Vagina (tissue), 2 donors: ENCODE measurements at places on chromosomes 2 and 18.
A peak's percentile ranks its signal among the peaks of the same experiment; 100 is the strongest.

GRCh38 chr2:120516679-120517314 is 170.9 kb downstream of the INHBB start:
- no peak for DNase-seq
- H3K4me1 ChIP-seq, result no peaks in the 10 kb centered on the region
- no peak overlapping the region for H3K27ac ChIP-seq

DNA sequence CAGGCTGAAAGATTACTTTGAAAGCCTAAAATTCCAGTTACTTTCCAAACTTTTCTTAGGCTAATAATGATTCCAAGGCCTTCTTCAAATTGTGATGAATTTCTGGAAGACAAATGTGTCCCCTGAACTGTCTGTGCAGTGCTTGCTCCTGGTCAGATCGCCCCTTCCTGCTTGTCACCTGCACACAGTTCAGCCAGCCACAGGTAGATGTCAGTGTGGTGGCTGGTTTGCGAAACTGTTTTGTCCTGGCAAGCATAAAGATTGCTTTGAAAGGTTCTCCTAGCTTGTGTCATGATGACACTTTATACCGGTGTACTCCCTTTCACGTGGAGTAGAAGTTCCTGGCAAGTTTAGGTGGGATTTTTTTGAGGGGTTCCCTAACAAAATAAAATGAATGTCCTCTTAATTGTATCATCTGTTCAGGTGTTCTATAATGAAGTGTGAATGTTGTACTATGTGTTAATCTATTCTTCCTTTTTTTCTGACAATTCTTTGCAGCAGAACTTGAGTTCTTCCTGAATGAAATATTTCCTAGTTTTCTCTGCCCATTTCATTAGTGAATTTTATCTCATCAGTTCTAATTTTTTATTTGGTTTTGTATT is 298.8 kb downstream of the ZNF407 start:
- H3K4me3 ChIP-seq, result no peak overlapping the region
- no peak overlapping the region for H3K27ac ChIP-seq
- DNase-seq, result no peak

GRCh38 chr2:176321916-176322315 is 52.7 kb downstream of the MTX2 start:
- H3K4me3 ChIP-seq, result no peak overlapping the region
- no peaks in the 10 kb centered on the region for H3K36me3 ChIP-seq
- DNase-seq, result no peak

DNA sequence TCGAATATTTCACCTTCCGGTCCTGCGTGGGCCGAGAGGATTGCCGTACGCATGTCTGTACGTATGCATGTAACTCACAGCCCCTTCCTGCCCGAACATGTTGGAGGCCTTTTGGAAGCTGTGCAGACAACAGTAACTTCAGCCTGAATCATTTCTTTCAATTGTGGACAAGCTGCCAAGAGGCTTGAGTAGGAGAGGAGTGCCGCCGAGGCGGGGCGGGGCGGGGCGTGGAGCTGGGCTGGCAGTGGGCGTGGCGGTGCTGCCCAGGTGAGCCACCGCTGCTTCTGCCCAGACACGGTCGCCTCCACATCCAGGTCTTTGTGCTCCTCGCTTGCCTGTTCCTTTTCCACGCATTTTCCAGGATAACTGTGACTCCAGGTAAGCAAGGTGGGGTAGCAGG is at the start of gene SERPINB5:
TSS of gene SERPINB5 (plus strand) at position 291 of the 400 bp plus-strand sequence. CDS start 7,471 bp downstream, outside the sequence.
- H3K4me1 ChIP-seq, result no peaks in the 10 kb centered on the region
- no peaks in the 10 kb centered on the region for H3K36me3 ChIP-seq
- H3K4me3 ChIP-seq, result peak within 1 kb of the TSS; percentile 10
- peak; percentile 94 for DNase-seq
- H3K27me3 ChIP-seq, result no peaks in the 10 kb centered on the region

DNA sequence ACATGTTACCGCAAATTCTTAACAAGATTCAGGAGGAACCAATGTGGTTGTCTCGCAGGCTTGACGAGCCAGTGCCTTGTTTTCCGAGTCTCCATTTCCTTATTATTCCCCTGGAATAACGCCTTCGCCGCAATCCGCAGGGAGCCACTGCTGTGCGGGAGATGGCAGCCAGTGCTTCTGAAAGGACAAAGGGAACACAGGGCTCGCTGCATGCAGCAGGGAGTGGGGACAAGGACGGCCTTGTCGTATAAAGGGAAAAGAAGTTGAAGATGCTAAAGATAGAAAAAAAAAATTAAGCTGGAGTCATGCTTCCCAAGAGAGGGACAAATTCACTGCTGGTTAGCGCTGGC is 221.4 kb downstream of the NDUFA10 start:
- no peaks in the 10 kb centered on the region for H3K4me1 ChIP-seq
- peak; percentile 58 for DNase-seq
- H3K27ac ChIP-seq, result no peak overlapping the region
- no peaks in the 10 kb centered on the region for H3K36me3 ChIP-seq

GRCh38 chr2:142190805-142191204 is 60.0 kb upstream of the LRP1B start:
- no peak for DNase-seq
- no peaks in the 10 kb centered on the region for H3K27me3 ChIP-seq
- H3K36me3 ChIP-seq, result no peaks in the 10 kb centered on the region
- H3K27ac ChIP-seq, result no peak overlapping the region
- no peak overlapping the region for H3K4me3 ChIP-seq

DNA sequence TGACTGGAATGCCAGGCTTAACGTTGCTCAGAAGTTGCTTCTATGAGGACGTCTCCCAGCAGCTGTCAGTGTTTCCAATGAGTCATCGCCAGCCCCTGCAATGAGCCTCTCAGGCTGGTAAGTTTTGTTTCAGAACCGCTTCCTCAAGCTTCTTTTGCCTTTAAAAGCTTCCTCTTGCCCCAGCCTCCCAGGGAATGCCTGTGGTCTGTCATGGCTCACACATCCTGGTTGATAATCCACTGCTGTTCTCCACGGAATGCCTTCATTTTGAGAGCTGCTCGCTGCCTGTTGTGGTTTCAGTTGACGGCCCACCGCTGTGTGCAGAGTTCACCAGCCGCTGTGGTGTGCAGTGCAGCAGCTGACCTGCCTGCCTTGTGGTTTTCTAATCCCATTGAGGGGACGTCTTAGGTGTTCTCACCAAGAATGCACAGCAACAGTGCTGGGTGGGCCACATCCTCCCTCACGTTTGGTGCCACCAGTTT is 96.4 kb downstream of the RTP5 start:
- H3K27me3 ChIP-seq, result no peaks in the 10 kb centered on the region
- H3K36me3 ChIP-seq, result no peaks in the 10 kb centered on the region

DNA sequence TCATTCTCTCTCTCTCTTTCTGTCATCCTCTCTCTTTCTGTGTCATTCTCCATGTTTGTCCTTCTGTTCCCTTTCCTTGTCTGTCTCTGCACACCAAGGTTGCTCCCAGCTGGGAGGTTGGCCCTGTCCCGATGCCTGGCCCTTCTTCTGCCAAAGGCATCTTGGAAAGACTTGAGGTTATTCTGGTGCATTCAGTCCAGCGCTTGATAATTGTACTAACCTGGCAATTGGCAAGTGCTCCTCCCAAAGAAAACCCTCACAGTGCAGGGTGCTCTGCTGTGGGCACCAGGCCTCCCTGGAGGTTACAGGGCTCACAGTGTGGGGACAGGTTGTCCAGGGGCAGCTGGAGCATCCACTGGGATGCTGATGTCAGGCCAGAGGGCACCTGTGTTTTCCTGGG is 95.4 kb downstream of the GLI2 start:
- no peaks in the 10 kb centered on the region for H3K27me3 ChIP-seq
- DNase-seq, result no peak
- no peak overlapping the region for H3K4me3 ChIP-seq
- H3K36me3 ChIP-seq, result no peaks in the 10 kb centered on the region

- H3K4me1 ChIP-seq, result no peaks in the 10 kb centered on the region
- no peaks in the 10 kb centered on the region for H3K27me3 ChIP-seq
- DNase-seq, result no peak
- peak within 1 kb of the TSS; percentile 43 for H3K4me3 ChIP-seq
These were observed at the start of gene CHST9 for GRCh38 chr18:27185025-27185763. Gene CHST9 (minus strand): TSS chr18:27185308. CDS start chr18:27142809, 42,499 bp downstream.

- H3K4me1 ChIP-seq, result no peaks in the 10 kb centered on the region
- DNase-seq, result no peak
- H3K27ac ChIP-seq, result no peak overlapping the region
- no peaks in the 10 kb centered on the region for H3K27me3 ChIP-seq
- no peak overlapping the region for H3K4me3 ChIP-seq
These were observed 44.2 kb upstream of the AQP4 start for GRCh38 chr18:26909599-26910290.

- H3K27me3 ChIP-seq, result no peaks in the 10 kb centered on the region
- no peak overlapping the region for H3K4me3 ChIP-seq
- no peaks in the 10 kb centered on the region for H3K36me3 ChIP-seq
- H3K27ac ChIP-seq, result no peak overlapping the region
- H3K4me1 ChIP-seq, result peaks cover 11% of the 10 kb centered on the region
These were observed 14.4 kb upstream of the GPR17 start for GRCh38 chr2:127631541-127631996.

DNA sequence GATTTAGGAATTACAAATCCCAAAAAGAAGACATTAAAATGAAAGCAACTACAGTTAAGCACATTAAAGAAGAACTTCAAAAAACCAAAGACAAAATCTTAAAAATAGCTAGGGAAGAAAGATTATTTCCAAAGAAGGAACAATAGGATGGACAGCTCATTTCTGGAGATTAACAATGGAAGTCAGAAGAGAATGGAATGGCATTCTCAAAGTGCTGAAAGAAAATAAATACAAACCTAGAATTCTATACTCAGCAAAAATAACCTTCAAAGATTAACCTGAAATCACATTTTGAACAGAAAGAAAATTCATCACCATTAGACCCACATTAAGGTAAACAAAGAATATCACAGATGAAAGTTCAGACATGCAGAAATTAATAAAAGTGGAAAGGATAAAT is 229.2 kb downstream of the HDAC4 start:
- no peaks in the 10 kb centered on the region for H3K27me3 ChIP-seq
- H3K36me3 ChIP-seq, result peaks cover 23% of the 10 kb centered on the region
- no peak overlapping the region for H3K4me3 ChIP-seq

GRCh38 chr2:241163601-241164118 is 13.4 kb downstream of the PPP1R7 start:
- H3K27ac ChIP-seq, result no peak overlapping the region
- no peaks in the 10 kb centered on the region for H3K36me3 ChIP-seq
- no peak for DNase-seq
- H3K4me1 ChIP-seq, result peaks cover 19% of the 10 kb centered on the region
- no peaks in the 10 kb centered on the region for H3K27me3 ChIP-seq

DNA sequence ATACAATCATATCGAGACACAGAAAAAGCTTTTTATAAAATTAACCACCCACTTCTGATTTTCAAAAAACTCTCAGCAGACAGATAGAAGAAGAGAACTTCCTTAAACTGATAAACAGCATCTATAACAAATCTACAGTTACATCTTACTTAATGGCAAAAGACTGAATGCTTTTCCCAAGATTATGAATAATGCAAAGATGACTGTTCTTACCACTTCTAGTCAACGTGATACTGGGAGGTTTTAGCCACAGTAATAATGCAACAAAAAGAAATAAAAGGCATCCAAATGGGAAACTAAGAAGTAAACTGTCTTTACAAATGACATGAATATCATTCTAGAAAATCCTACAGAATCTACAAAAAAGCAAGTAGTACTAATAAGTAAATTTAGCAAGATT is 58.0 kb upstream of the TMEM247 start:
- H3K27ac ChIP-seq, result no peak overlapping the region
- no peaks in the 10 kb centered on the region for H3K4me1 ChIP-seq
- DNase-seq, result no peak
- no peak overlapping the region for H3K4me3 ChIP-seq

- no peak for DNase-seq
- H3K27me3 ChIP-seq, result no peaks in the 10 kb centered on the region
- H3K4me3 ChIP-seq, result no peak overlapping the region
- no peaks in the 10 kb centered on the region for H3K36me3 ChIP-seq
- no peaks in the 10 kb centered on the region for H3K4me1 ChIP-seq
These were observed 479.8 kb downstream of the NUP35 start for GRCh38 chr2:183604065-183604464.

GRCh38 chr2:225073198-225073597 is 30.9 kb upstream of the DOCK10 start:
- H3K36me3 ChIP-seq, result no peaks in the 10 kb centered on the region
- H3K27ac ChIP-seq, result no peak overlapping the region
- no peak for DNase-seq
- no peaks in the 10 kb centered on the region for H3K4me1 ChIP-seq

DNA sequence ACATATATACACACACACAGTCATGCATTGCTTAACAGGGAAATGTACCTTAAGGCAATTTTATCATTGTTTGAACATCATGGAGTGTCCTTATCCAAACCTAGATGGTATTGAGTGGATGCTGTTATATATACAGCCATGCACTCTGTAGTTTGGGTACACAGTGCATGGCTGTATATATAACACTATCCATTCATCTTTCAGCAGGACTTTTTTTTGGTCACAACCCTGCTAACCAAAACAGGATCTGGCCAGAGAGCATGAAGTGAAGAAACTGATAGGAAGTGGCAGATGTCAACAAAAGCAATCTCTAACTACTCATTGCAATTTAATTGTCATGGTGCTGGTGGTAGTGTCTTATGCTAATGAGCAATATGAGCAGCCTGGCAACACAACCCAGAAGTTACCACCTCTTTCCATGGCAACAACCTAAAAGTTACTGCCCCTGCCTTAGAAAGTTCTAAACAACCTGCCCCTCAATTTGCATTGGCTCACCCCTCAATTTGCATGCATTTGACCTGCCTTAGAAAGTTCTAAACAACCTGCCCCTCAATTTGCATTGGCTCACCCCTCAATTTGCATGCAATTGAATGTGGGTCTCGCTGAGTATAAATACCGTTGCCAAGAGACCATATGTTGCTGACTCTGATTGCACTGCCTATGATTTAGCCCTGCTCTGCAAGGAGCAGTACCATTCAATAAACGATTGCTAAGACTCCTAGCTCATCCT is 434.9 kb downstream of the DSEL start:
- no peak for DNase-seq
- H3K27ac ChIP-seq, result no peak overlapping the region
- no peaks in the 10 kb centered on the region for H3K36me3 ChIP-seq
- no peak overlapping the region for H3K4me3 ChIP-seq
- H3K27me3 ChIP-seq, result no peaks in the 10 kb centered on the region

GRCh38 chr2:12587729-12588522 is 128.8 kb upstream of the TRIB2 start:
- no peaks in the 10 kb centered on the region for H3K36me3 ChIP-seq
- no peak overlapping the region for H3K27ac ChIP-seq
- no peak overlapping the region for H3K4me3 ChIP-seq
- DNase-seq, result no peak

- H3K36me3 ChIP-seq, result no peaks in the 10 kb centered on the region
- no peak overlapping the region for H3K27ac ChIP-seq
- no peak overlapping the region for H3K4me3 ChIP-seq
- no peak for DNase-seq
- no peaks in the 10 kb centered on the region for H3K4me1 ChIP-seq
These were observed 344.9 kb upstream of the SLC14A2 start for GRCh38 chr18:45270289-45270771.
